Osteoblast (primary cell): ENCODE measurements at places on chromosomes 2 and 18. TPM values are rescaled to one million over a fixed set of nuclear protein-coding genes. Genes with fewer than 3 reads are reported as not detected.

The PTPRN gene
- under 0.01 and 1.2 TPM in 2 replicates for total RNA-seq

The CDK15 gene
- 4.7 and 5.3 TPM in 2 replicates for total RNA-seq

The RTP5 gene
- total RNA-seq: not detected in 2 replicates

The IHH gene
- total RNA-seq: under 0.01 and 0.29 TPM in 2 replicates

The FOXD4L1 gene
- under 0.01 and 0.29 TPM in 2 replicates for total RNA-seq

The NEUROD1 gene
- total RNA-seq: not detected in 2 replicates

The CFAP221 gene
- 0.36 and 1.2 TPM in 2 replicates for total RNA-seq

The TSGA10 gene
- 4.0 and 5.0 TPM in 2 replicates for total RNA-seq

The KCNG2 gene
- not detected in 2 replicates for total RNA-seq

The LDAH gene
- total RNA-seq: 14.4 and 17.4 TPM in 2 replicates

The DYTN gene
- total RNA-seq: not detected in 2 replicates
